ENCODE measurements at places on chromosomes 7 and 10.

- DNase-seq, result no peak
Observed at GRCh38 chr7:50706469-50706937, 76.2 kb downstream of the GRB10 start.

GRCh38 chr7:150990416-150991186 is at the start of gene NOS3:
NOS3 (plus strand) TSS chr7:150991017; CDS start chr7:150993804, 2,787 bp downstream.
- DNase-seq, result no peak

DNA sequence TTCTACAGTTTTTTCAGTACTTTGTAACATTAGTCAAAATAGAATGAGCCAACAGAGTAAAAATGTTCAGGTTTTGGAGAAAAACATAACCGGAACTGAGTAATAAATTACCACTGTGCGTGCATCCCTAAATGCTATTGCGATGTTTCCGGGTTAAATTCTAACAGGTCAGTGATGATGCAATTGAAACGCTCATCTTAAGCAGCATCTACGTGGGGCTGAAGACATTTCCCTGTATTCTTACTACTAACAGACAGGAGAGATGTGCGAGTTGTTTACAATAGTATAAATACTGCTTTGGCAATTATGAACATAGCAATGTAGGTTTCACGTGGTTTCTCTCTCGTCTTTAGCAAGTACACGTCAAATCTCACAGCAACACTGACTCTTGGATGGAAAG is 149.4 kb downstream of the USP6NL start:
- DNase-seq, result no peak

DNA sequence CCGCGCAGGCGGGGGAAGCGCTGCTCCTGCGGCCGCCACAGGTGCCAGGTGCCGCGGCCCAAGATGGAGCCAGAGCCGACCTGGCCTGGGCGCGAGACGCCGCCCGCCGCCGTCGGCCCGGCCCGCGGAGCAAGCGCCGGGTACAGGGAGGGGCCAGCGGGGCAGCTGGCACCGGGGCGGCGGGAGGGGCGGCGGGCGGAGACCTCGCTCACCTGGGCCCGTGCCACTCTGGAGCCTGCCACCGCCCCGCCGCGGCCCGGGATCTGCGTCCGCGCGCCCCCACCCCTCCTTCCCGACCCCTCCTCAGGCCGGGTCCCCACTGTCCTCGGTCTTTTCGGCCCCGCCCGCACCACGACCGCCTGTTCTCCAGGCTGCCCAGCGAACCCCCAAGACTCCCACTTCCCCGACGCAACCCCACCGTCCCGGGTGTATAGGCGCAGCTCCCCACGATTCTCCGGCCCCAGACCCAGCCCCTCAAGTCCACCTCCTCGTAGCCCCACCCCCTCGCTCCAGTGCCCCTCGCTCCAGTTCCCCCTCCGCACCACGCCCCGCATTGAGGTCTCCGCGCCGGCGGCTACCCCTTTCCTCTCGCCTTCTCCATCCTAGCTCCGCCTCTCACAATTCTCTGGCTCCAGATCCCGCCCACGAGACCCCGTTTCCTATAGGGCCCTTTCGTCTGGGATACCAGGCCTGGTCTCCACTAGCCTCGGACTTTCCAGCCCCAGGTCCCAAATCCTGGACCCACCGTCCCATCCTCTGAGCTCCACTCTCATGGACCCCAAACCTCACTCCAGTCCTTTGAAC is at the start of gene GPRIN2:
TSS of gene GPRIN2 (minus strand) at position 144 of the 804 bp plus-strand sequence. CDS start 5,922 bp downstream, outside the sequence.
- no peak for DNase-seq

DNA sequence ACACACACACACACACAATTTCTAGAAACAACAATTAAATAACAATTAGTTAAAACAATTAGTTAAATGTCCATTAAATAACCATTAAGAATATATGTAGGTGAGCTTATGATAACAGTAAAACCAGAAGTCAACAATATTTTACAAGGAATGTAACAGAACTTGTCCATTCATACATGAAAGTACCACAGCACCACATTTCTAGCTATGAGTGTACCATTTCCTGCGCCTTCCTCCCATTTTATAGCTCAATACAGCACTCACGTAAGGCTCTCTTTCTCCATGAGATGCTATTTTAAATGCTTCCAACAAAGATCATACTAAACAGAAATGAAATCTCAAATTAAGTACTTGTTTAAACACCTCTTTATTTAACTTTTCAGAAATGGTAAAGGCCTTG is 367.3 kb upstream of the ZWINT start:
- no peak for DNase-seq

DNA sequence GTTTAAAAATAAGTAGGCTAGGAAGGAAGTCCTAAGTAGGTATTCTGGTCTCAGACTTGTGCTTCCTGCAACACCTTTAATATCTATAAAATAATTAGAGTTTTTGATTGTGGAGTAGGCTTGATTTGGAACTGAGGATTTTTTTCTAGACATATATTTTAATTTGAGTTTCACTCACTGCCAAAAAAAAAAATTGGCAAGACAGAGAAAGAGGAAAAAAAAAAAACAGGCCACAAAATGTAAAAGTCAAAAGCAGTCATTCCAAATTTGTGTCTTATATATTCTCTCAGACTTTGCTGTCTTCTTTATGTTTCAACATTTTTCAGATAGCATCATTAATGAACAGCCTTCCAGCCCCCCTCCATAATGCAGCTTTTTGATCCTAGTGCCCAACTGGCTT is 346.1 kb downstream of the NRG3 start:
- DNase-seq, result no peak

- no peak for DNase-seq
Observed at GRCh38 chr7:38775506-38776175, 133.3 kb downstream of the VPS41 start.

GRCh38 chr7:52959336-52959735 is 76.1 kb upstream of the POM121L12 start:
- DNase-seq, result no peak

GRCh38 chr7:103811997-103812396 is 177.5 kb downstream of the RELN start:
- DNase-seq, result no peak

GRCh38 chr10:50334273-50334672 is 83.0 kb upstream of the ASAH2 start:
- DNase-seq, result no peak

- DNase-seq, result no peak
Observed at GRCh38 chr10:100114976-100115770, 33.5 kb upstream of the CPN1 start.

DNA sequence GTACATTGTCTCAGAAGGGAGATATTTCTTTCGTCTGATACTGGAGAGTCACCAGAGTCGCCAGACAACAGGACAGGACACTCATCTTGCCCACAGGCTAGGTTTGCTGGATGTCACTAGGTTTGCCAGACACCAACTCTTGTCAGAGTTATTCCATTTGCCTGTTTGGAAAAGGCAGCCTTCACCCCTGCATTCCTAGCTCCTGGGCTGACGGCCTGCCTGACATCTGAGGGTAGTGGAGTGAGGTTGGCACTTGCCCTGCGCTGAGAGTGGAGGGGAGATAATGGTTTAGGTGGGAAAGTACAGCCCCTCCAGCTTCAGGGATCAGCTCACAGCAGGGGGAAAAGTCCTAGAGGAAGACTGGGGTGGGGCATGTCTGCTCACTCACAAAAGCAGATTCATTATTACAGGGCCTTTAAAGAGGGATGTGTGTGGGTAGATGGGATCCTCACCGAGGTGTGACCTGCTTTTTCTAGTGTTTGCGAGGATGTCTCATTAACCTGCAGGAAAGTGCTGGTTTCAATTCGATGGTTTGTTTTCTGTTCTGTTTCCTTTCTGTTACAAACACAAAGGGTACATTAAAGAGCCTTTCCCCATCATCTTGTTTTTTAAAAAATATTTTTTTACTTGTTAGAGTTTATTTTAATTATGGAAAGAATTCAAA is 79.3 kb upstream of the TNS3 start:
- no peak for DNase-seq

- DNase-seq, result no peak
Observed at GRCh38 chr7:4158441-4159153, 523.5 kb upstream of the FOXK1 start.

- DNase-seq, result no peak
Observed at GRCh38 chr7:2808891-2809665, 35.0 kb downstream of the GNA12 start.

DNA sequence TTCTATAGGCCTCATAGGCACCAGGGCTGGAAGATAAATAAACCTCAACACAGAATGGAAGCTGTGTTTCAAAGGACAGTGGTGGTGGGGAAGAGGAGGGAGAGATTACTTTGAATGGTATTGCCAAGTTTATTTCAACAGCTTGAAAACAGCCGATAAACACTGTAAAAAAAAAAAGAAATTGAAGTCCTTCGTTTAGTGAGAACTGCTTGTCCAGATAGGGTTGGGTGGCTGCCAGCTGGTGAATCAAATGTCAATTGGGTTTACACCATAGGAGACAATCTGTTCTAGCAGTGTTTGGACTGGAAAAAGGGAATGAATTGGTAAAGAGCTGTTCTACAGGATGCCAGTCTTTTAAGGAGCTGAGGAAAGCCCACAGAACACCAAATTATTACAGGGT is 254.8 kb downstream of the PHF14 start:
- DNase-seq, result peak; percentile 49

DNA sequence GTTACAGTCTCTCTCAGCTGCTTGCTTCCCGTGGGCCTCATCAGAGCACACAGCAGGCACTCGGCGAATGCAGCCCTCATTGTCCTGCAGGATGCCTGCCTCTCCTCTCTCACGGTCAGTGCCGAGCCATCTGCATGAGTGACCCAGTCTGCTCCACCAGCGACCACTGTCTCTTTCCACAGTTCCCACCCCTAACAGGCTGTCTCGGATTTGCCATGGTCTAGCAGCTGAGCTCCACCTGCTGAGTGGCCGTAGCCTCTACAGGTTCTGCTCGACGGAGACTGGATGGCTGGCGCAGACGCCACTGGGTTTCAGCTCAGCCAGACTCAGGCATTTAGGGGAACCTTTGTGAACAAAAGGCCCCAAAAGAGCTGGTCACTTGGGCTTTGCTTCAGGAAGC is 209.4 kb upstream of the FOXK1 start:
- DNase-seq, result no peak

GRCh38 chr7:90320801-90321494 is at the start of gene FAM237B:
FAM237B (minus strand) TSS chr7:90321304; CDS start chr7:90319748, 1,556 bp downstream.
- no peak for DNase-seq

- DNase-seq, result no peak
Observed at GRCh38 chr10:84837041-84837812, 508.8 kb downstream of the CCSER2 start.

GRCh38 chr10:11765141-11765540 is 23.0 kb downstream of the ECHDC3 start:
- no peak for DNase-seq

- DNase-seq, result no peak
Observed at GRCh38 chr7:127678947-127679346, 27.0 kb downstream of the SND1 start.

GRCh38 chr10:7488418-7488829 is 77.6 kb upstream of the SFMBT2 start:
- DNase-seq, result no peak

DNA sequence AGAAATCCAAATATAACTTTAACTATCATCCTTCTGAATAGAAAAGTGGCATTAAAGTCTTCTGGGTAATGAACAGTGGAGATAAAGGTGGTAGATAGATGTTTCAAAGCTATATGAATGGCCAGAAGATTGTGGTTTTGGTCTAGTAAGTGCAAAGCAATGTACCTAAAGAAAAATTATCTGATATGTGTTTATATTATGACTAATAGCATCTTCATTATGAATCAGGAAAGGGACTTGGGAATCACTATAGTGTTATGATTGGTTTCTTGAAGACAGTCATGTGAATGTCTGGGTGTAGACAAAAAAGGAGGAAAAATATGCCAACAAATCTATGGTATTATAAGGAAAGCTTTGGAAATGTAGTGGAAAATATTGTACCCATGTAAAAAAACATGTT is 3.0 kb downstream of the ZNF518A start:
- DNase-seq, result no peak

DNA sequence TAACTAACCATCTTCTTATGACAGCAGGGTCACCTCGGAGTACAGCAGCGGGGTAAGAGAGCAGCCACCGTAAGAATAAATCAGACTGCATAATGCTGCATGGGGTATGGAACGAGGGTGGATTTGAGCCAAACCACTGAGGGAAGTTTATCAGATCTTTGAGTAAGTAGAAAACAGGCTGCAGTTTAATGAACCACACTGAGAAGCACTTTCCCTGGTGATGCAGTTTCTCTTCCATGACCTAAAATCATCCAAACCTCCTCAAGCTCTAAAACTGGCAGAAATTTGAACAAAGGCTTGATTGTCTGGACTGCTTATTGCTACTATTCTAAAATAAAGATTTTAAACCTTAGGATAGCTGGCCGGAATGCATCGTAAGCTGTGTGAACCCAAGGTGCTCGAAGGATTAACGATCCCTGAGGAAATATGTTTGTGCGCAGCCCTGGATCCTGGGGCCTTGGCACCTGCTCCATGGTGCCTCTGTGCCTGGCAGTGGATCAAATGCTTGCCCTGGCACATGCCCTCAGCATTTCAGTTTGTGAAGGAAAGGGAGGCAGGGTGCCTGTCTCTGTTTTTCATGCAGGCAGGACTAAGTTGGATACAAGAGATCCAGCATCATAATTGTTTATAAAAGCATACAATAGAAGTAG is 322.7 kb downstream of the LHFPL3 start:
- no peak for DNase-seq

DNA sequence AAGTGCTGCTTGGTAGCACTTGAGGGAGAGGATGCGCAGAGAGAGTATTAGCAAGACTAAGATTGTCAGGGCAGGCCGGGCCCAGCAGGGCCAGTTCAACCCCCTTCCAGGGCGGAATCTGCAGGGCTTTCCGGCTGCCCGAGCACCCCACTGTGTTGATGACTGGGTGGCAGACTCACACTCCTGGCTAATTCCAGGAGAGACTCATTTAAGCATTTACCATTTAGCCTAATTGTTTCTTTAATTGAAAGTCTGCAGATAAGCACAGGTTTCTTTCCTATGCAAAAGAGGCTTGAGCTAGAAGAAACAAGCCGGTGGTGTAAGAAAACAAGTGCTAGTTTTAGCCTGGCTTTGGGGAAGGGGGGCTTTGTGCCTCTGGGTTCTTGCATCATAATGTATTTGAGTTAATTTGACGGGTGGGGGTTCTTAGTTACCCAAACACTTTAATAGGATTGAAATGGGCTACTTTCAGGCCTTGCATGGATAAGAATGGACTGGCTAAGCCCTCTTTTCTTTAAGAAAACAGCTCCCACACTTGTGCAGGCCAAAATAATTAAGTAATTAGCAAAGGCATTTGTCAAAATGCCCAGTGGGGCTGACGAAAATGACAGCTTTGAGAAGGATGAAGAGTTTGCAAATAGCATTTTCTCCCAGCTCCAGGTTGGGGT is 201.3 kb downstream of the MYOF start:
- no peak for DNase-seq

DNA sequence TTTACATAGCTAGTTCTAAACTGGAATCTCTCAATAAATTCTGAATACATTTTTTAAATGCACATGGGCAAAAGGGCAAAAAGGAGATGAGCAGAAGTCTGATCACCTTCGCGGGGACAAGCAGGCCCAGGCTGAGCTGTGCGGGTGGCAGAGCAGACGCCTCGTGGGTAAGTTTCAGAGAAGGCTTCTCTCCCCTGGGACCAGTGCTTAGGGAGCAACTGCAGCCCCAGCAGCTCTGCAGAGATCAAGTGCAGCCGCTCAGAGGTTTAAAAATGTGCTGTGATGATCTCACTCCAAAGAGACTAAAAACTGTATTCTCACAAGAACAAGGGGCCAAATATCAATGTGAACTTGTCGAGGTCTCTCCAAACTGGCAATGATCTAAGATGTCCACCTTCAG is 264.3 kb upstream of the RNF32 start:
- DNase-seq, result no peak

All from fibroblast of skin of left quadriceps (primary cell).